ENCODE measurements at places on chromosomes 2 and 18.

- DNase-seq = no peak
Measured at GRCh38 chr2:104568247-104568646, 285.7 kb upstream of the POU3F3 start.

GRCh38 chr2:188986839-188987238, 12.7 kb downstream of the COL3A1 start:
- no peak for DNase-seq

DNA sequence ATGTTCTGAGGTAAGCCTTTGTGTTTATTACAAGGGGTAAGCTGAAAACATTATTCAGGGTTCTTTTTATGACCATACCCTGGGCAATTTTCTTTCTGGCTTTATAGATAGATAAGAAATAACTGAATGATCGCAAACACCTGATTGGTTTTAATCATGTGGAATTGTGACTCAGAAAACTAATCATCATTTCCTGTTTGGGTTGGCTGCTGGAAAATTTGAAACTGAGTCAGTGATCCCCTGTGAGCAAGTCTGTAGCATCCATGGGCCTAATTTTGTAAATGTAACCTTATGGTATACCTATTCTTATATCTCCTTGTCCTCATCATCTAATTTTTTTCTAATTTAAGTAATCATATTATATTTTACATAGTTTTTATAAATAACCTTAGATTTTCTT, 34.3 kb downstream of the CCDC68 start:
- no peak for DNase-seq

GRCh38 chr2:120231564-120231973, 8.4 kb upstream of the TMEM185B start:
- DNase-seq = no peak

GRCh38 chr2:43135583-43135982, 90.8 kb downstream of the ZFP36L2 start:
- DNase-seq = no peak

GRCh38 chr2:234980451-234981187, 28.8 kb downstream of the SH3BP4 start:
- DNase-seq = no peak

GRCh38 chr2:118223511-118223991, 135.3 kb downstream of the INSIG2 start:
- no peak for DNase-seq

GRCh38 chr2:149857344-149857743, 269.8 kb upstream of the MMADHC start:
- DNase-seq = no peak

DNA sequence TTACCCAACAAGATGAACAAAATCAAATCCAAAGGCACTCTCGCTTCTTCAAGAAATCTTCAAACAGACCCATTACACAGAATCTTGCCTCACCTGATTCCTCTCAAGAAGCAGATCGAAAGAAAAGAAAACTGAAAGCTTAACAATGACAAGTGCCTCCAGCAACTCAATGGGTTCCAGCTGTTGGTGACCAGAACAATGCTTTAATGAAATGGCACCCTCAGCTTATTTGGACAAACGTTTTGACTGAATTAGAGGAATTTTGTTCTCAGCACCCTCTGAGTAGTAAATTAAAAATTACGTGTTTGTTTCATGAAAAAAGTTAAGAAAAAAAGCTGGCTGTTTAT, 211.0 kb downstream of the ZNF521 start:
- no peak for DNase-seq

- DNase-seq = no peak
Measured at GRCh38 chr2:64582774-64583340, 58.7 kb downstream of the AFTPH start.

- no peak for DNase-seq
Measured at GRCh38 chr18:35511833-35512232, 14.1 kb upstream of the INO80C start.

GRCh38 chr2:90207454-90208058, 1516.1 kb downstream of the RPIA start:
- no peak for DNase-seq

DNA sequence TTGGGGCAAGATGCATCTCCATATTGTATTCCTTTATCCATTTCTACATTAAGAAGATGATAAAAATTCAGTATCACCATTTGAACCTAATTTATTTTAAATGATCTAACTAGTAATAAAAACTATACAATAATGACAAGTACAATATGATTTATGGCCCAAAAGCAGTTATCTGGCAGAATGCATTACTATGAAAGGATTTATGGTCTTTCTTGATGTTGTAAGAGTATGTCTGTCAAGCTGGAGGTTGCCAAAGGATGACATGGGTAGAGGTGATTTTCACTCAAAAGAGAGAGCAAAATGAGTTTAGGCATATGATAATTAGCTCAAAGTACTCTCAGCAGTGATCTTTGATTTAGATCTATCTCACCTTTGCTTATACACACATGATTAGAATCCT, 54.2 kb upstream of the MAP2 start:
- DNase-seq = no peak

DNA sequence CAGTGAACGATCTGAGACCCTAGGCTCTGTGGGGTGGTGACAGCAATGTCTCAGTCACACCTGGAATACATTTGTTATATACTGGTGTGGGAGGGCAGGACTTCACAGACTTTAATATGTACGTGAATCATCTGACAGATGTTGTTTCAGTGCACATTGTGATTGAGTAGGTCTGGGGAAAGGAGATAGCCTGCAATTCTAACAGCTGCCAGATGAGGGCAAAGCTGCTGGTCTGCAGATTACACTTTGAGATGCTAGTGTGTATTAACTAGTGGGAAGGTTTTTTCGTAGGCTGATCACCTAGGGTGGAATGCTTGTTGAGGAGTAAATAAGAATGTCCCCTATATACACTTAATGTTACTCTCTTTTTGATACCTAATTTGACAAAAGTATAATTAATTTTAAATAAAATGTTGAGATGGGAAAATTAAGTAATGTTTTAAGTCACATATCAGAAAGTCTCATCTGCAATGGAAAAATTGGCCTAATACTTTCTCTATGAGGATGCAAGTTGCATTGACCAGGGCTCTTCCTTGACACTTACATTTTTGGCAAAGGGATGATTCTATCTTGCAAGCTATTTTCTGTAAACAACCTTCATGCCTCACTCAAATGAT, 496.9 kb upstream of the HNMT start:
- DNase-seq = no peak

GRCh38 chr2:216715402-216715974, 20.1 kb upstream of the IGFBP5 start:
- no peak for DNase-seq

DNA sequence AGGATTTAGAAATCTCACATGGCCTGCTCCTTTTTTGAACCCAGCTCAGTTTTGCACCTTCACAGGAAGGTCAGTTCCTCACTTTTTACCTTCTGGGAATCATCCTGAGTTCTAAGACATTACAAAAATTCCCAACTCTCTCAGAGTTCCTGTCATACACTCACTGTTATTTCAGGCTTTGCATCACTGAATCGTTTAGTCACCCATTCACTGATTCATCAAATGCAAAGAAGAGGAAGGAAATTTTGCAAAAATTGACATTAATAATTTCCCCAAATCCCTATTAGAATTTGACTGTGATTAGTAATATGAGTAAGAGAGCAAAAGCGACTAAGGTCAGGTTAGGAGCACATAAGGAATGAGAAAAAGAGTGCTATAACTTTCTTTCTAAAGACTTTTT, 197.5 kb downstream of the PDE1A start:
- no peak for DNase-seq

GRCh38 chr2:237670641-237671040, 43.3 kb downstream of the LRRFIP1 start:
- no peak for DNase-seq

Measured in stimulated activated CD4-positive, alpha-beta T cell treated with anti-CD3 and anti-CD28 coated beads, Interleukin-1b, Interleukin-23, amount 100 ng/mL, for 1 hour (primary cell).